ENCODE measurements at places on chromosomes 12 and 14.

DNA sequence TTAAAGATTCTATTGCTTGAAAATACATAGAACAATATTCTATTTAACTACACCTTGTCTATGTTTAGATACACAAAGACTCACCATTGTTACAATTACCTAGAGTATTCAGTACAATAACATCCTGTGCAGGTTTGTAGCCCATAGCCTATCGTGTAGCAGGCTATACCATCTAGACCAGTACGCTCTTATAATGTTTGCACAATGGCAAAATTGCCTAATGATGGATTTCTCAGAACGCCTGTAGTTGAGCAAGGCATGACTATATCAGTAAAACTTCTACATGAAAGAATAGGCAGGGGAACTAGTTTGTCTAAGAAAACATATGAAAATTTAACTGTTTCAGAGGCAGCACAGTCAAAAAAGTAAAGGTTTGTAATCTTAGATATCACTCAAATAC is 375.9 kb downstream of the DAD1 start:
- DNase-seq: no peak

GRCh38 chr12:27064397-27065342 is 17.7 kb downstream of the C12orf71 start:
- no peak for DNase-seq

GRCh38 chr14:32189811-32190210 is 12.0 kb upstream of the RNU6-7 start:
- no peak for DNase-seq

DNA sequence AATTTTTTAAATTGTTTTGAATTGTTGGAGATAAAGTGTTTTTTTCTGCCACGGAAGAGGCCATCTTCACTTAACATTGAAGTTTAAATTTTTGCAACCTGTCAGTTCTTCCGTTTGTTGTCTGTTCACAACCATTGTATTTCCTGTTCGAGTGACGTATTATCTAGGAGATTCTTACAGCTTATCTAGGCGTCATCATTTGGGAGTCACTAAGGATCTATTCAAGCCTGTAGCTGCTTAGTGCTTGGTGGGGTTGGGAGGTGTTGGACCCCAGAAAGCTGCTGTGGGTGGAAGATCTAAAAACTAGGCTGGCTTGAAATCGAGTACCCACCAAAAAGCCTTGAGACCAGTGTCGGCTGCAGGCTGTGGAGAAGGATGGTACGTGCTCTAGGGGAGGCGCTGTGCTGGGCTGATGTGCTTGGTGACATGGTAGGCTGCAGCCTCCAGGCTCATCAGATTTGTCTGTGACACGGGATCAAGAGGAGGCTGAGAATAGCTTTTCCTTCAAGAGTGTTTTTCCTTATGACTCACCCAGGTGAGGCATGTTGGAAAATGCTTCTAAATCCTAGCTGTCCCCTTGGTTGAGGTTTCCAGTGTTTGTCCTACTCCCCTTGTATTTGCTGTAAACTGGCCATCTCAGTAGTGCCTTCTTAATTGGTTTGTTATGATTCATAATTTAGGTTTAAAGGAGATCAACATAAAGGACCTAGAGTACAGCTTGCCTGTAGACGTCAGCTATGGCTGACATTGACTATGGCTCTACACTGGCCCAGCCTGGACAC is 57.8 kb downstream of the ATG14 start:
- no peak for DNase-seq

GRCh38 chr12:90102957-90103652 is 394.5 kb upstream of the ATP2B1 start:
- no peak for DNase-seq

Measured in H1 (cell line).